ENCODE measurements at places on chromosomes 12 and 14.

DNA sequence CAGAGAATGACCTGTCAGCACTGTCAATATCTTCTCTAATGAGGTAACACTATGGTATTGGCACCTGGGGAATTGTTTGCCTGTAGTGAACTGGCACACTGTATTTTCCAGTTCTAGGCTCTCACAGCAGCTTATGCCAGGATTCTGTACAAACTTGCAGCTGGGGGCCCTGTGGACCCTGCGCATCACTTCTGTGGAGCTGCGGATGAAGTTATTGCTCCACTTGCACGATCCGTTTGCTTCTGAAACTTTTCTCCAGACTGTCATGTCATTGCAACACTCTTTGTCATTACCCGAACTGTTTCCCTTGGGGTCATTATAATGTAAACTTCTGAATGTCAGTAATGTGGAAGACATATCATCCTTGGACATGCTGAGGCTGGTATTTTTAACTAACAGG lies 3.9 kb downstream of the RNASE11 start:
- DNase-seq = no peak

- no peak for DNase-seq
These were observed 57.7 kb downstream of the MAX start for GRCh38 chr14:65044596-65044959.

- no peak for DNase-seq
These were observed 293.3 kb downstream of the PPFIA2 start for GRCh38 chr12:81465876-81466275.

DNA sequence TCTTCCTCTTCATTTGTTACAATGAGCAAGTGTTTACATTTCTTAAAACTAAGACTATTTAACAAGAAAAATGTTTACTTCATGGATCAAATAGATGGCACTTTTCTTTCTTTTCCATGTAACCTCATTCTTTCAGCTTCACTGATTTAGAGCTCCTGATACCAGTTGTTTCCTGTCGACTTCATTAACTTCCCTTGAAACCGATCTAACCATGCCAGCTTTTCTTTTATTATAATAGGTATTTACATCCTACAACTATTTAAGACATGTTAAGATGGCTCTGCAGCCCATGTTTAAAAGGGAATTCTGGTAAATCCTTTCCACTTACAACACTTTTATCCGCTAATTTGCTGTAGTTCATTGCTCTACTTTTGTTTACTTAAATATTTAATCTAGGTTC lies 107.3 kb upstream of the DCN start:
- no peak for DNase-seq

- DNase-seq = no peak
These were observed 1.1 kb upstream of the NFATC4 start for GRCh38 chr14:24366721-24367513.

DNA sequence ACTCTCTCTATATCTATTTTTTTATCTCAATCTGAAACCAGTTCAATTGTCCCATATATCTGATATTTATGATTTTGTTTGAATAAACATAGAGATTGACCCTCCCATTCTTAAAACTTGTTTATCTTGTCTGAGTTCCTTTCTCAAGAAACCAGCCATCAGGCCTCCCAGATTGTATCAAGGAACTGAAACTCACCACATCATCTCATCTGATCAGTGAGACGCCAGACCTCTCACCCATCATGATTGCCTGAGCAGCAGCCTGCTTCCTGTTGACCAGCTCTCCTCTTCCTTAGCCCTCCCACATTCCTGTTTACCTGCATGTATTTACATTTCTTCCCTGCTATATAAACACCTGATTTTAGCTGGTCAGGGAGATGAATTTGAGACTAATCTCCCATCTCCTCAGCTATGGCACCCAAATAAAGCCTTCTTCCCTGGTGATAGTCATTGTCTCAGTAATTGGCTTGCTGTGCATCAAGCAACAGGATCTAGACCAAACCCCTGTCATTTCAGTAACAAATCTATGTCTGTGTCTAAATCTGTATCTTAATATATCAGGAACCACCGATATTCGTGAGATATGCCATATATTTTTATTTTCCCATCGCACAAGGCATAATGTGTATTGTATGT lies 323.6 kb downstream of the TMTC2 start:
- DNase-seq = no peak

DNA sequence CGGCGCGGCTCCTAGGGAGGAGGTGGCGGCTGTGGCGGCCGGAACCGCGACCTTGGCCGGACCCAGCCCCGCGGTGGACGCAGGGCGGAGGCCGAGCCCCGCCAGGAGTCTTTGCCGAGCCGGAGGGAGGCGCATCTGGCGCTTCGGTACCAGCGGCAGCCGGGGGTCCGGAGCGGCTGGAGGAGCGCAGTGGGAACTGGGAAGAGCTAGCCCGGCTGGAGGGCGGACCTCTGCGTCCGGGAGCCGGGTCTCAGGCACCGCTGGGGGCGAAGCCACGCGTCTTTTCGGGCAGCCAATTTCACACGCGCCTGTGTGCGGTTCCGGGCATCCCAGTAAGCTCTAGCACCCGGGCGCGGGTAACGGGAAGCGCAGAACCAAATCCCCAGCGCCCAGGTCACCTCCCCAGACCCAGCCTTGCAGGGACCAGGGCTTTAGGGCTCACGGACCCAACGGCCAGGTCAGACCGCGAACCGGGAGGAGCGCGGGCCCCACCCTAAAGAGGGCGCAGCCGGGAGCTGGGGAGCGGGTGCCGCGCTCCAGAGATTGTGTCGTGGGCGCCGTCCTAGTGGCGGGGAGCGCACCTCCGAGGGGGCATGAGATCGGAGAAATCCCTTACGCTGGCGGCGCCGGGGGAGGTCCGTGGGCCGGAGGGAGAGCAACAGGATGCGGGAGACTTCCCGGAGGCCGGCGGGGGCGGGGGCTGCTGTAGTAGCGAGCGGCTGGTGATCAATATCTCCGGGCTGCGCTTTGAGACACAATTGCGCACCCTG lies 89.4 kb downstream of the GALNT8 start:
- no peak for DNase-seq
